ENCODE measurements at places on chromosomes 12 and 14.
A peak's percentile ranks its signal among the peaks of the same experiment; 100 is the strongest.

- no peak for DNase-seq
These were observed 56.6 kb downstream of the GALNT4 start for GRCh38 chr12:89468017-89468416.

DNA sequence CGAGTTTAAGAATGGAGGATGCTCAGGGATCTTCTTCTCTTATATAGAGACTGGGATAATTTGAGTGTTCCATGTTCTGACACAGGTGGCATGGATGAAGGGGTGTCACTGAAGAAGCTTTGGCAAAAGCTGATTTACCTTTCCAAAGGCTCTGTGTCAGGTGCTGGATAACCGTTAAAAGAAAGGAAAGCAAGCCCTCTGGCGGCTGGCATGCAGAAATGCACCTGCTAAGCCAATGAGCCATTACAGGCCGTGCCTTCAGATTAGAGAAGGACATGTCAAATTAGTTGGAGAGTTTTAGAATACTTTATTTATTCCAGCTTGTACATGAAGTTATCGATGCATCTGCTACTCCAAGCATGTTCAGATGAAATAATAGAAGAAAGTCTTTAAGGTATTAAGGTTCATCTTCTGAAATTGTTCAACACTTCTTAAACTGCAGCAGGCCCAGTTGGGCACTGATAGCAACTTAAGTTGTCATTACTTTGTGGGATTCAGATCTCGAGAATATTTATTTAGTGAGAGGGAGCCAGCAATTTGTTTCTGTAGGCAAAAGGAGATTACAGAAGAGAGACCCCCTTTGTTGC is 678.2 kb downstream of the NRXN3 start:
- peak; percentile 3 for DNase-seq

DNA sequence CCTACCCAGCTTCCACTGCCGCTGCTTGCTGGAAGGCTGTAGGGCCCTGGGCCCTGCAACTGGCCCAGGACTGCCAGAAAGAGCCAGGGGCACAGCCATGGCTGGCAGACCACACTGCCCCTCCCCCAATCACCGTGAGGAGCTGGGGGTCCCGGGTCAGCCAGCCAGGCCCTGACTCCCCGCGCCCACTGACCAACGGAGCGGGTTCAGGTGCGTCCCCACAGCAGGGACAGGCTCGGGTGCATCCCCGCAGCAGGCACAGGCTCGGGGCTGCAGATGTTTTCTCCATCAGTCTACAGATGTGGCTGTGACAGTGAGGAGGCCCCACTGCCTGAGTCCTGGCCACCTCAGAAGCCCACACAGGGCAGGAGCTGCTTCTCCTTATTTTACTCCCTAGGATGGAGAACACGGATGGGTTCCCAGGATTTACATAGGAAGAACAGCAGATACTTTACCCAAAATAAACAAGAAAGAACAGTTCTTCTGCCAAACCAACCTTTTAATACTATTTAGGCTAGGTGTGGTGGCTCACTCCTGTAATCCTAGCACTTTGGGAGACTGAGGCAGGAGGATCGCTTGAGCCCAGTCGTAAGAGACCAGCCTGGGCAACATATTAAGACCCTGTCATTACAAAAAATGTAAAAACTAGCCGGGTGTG is 61.1 kb downstream of the TESC start:
- no peak for DNase-seq

- DNase-seq, result no peak
These were observed 22.2 kb upstream of the LRTM2 start for GRCh38 chr12:1797991-1798640.

DNA sequence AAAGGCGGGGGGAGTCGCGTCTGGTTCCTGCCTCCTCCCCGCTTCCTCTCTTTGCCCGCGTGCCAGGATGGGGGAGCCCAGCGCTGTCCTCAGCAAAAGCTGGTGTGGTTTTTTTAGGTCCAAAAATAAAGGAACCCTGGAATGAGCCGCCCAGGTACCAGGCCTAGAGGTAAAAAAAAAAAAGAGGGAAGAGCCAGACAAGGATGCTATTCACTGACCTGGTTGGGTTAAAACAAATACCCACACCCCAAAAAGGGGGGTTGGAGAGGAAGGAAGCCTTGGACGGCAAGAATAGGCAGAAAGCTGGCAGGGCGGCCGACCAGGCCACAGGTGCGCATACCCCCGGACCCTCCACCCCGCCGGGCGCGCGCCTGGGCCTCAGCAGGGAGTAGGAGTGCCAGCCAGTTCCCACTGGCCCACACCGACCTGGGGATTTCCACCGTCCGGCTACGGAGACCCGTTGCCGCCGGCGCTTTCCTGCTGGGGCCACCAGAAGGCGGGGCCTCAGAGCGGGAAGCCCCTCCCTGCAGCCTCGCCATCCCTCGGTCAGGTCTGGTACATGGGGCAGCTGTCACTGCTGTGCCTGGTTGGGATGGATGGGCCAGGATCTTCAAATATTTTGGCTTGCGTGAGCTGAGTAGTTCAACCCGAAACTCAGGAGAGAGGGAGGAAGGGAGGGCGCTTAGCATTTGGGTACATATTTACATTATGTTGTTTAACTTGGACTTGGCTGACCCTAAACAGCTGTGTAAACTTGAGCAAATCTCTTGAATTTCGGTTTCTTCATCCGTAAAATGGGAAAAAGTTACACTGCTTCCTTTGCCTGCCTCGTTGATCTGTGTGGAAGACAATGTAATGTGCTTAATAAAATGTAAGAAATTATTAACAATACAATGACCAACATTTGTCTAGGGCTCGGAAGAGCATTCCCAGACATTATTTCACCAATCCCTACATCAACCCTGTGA is 5.4 kb upstream of the IRF2BPL start:
- DNase-seq, result no peak

DNA sequence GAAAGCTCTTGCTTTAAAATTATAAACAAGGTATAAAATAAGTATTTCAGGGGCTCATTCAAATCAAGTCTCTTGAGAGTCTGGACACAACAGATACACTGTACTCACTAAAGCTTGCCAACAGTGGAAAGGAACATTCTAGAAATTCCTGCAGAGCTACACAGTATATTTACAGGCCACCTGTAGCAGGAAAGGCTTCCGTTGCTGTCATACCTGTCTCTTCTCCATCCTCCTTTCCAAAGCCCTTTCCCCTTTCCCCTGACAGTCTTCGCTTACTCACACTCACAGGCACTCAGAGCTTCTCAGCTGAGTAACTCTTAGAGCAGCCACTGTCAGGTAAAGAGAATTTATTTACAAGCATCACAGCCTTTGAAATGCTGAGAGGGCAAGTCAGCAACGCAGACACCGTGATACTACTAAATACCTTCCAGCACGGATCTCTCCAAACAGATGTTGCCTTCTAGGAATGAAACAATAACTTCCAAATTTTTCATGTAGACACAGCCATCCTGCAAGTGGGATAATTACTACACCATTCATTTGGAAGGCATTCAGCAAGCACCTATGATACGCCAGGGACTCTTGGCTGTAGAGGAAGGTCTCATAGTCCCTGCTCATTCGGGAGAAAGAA is 167.9 kb downstream of the FOXN3 start:
- no peak for DNase-seq

DNA sequence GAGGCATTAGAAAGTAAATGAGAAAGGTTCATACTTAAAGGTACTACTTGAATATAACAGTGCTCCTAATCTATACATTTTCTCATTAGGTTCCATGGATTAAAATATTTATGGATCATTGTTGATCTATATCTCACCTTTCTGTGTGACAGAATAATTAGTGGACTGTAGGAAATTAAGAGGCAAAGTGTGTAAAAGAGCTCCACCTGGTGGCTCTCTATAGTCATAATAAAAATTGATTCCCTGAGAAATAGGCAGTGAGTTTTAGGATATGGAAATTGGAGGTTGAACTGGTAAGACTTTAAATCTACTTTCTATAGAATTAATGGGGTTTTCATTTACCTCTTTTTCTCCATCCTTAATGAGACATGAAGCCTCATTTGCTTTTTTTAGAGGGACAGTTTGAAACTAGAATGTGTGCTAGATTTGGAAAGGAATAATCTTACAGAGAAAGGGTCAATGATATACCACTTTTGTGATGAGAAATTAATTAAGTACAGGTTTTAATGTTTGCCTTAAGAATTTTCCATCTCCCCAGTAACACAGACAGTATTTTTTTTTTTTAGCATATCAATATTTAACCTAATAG is 11.8 kb upstream of the DERA start:
- DNase-seq, result no peak

DNA sequence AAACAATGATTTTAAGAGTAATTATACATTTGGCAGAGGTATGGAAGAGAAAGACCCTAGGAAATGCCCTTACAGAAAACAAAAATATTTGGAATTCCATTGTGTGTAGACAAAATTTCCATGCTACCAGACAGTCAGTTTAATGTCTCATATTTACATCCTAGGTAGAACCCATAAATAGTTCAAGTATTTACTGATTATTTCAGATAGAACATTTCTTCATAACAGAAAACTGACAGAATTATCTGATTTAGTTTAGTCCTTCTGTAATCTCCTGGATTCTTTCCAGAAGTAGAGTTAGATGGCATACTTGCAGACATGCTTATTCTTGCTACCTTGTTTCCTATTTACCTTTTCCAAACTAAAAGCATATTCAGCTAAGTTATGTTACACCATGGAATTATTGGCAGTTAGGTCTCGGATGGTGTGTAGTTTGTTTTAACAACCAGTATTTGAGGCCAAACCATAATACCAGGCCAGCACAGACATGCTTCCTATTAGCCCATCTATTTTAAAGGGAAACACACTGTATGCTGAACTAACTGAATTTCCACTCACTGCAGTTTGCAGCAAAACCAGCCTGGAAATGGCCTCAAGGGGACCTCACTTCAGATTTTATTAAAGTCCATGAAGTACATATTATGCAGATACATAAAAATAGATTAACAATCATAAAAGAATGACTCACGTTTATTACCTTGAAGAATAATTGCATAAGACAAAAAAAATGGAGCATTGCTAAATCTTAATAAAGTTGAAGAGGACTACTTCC is 126.6 kb upstream of the LRIG3 start:
- DNase-seq, result no peak

DNA sequence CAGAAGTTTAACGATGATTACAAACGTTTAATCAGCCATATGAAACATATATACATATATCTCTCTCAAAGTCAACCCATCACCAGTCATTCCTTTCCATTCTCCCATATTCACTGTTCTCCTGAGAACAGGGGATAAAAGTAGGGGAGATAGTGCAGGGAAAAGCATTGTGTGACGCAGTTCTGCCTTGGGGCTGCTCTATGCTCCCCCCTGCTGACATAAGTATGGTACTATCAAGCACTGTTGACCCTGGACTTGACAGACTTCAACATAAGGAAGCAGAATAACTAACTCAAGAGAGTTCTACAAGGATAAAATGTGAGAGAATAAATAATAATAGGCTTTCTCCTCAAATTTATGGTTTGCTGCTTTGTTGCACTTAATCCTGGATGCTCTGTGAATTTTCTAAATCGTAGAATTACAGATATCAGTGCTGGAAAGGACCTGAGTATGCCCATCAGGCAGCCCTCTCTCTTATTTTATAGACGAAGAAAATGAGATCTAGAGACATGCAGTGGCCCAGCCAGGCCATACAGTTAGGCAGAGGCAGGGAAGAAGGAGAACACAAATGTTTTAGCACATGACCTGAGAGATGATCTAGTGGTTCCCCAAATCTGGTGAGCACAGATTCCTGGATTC is 87.2 kb downstream of the SCN8A start:
- DNase-seq, result no peak

DNA sequence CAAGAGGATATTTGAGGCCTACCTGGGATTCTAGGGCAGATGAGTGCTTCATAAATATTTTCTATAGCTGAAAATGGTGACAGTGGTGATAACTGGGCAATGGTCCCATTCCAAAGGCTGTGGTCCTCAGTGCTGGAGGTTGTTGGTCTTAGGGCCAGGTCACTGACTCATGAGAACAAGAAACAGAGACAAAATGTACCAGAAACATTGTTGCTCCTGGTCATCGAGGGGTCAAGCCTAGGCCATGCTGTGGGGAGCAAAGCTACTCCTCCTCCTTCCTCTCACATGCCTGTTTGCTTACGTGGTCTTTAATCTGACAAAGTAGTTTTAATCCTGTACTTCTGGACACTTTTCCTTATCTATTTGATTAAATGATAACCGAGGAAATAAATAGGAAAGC is 33.8 kb downstream of the ERG28 start:
- no peak for DNase-seq

DNA sequence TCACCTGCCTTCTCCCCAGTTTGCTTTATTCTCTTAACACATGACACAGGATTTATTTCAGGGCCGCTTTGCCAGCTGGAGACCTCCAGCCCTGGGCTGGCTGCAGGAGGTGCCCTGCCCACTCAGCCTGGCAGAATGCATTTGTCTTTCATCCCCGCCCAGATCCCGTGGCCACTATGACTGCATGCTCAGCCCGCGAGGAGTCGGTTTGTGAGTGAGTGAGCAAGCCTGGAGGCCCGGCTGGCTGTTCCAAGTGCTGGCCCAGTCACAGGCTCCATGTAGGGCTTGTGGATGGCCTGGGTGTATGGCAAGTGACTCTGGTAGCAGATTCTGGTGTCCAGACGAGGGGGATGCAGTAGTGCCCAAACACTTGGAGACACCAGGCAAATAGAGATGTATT is 2.1 kb downstream of the TDP1 start:
- no peak for DNase-seq

DNA sequence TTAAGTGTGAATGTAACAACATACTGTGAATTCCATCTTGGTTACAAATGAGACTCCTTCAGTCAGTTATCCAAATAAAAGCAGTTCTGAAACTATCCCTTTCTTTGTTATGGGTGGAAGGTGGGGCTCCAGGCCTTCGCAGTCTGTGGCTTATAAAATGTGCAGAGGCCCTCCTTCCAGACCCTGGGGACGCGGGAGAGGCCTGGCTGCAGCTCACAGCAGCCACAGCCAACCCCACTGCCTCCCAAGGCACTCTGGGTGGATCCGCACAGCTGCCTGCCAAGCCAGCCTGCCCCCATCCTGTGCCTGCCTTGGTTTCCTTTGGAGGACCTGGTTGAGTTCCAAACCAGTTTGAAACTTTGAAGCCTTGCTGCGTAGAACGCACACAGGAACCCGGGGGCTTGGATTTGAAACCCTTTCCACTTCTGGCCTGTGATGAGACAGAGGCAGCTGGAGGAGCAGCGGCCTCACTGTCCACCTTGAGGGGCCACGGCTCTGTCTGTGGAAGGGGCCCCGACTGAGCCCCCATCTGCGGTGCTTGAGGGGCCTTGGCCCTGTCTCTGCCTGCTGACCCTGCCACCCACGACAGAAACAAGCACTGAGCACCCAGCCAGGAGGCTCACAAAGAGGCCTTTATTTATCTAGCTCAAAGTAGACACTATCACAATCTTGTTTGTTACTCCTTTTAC is 30.4 kb downstream of the CCNK start:
- no peak for DNase-seq

DNA sequence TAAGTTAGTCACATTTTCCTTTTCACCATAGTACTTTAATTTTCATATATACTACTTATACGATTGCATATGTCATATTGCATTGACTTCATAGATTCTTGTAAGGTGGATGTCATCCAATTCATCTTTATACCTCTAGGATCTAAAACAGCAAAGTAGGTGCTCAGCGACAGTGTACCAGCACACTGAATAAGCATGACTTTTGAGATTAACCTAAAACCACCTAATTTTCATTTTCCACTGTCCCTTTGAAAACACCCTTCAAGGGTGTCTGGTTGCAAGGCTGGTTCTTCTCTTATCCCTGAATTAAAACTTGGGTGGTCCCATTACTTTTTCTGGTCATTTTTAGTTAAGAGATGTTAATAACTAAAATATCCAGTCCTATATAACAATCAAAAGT is 4.4 kb downstream of the GPR19 start:
- no peak for DNase-seq

GRCh38 chr14:52703225-52703624 is 3.8 kb upstream of the PSMC6 start:
- DNase-seq, result peak; percentile 87

- no peak for DNase-seq
These were observed 27.9 kb downstream of the FAR2 start for GRCh38 chr12:29176941-29177340.

- DNase-seq, result no peak
These were observed 92.9 kb downstream of the ATP23 start for GRCh38 chr12:58034311-58034710.
